ENCODE measurements at places on chromosomes 2 and 18.

- no peak overlapping the region for H3K27ac ChIP-seq
- peaks cover 26% of the 10 kb centered on the region for H3K4me1 ChIP-seq
- no peak overlapping the region for H3K4me3 ChIP-seq
- peaks cover 3% of the 10 kb centered on the region for H3K27me3 ChIP-seq
These were observed 4.0 kb upstream of the RTN4 start for GRCh38 chr2:55054106-55054875.

DNA sequence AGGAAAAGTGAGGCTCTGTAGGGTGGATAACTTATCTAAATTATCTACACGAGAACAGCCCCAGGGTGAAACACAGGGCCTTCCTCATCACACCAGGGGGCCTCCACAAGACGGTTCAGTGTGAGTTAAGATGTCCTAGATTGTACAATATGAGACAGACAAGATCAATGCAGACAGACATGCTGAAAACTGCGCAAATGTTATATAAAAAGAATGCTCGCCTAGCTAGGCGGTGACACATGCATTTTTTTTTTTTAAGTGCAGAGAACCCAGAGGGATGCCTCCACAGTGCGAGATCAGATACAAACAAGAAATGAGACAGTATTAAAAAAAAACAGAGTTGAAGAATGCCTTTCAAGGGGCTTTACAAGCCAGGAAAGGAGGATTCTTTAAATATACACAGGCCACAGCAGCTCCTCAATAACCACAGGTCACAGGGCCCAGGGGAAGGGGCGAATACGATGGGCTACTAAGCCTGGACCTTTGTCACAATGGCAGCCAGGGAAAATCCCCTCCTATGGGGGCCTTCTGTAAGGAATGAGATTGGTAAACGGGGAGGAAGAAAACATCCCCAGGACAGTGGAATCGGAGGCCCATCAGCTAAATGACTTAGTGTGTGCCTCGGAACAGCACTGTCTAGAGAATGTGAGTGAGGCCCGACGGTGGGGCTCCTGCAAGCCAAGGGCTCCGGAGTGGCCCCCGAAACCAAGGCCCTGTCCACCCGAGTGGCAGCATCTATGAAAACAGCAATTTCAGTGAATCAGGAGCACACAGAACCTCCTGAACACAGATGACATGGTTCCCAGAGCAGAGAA lies 48.9 kb downstream of the ADCY3 start:
- no peak overlapping the region for H3K4me3 ChIP-seq
- H3K27ac ChIP-seq, result no peak overlapping the region
- H3K27me3 ChIP-seq, result no peaks in the 10 kb centered on the region
- peaks cover 4% of the 10 kb centered on the region for H3K36me3 ChIP-seq
- H3K4me1 ChIP-seq, result peaks cover 27% of the 10 kb centered on the region
- DNase-seq, result no peak

GRCh38 chr2:176566961-176567360 lies 297.7 kb downstream of the MTX2 start:
- H3K27ac ChIP-seq, result no peak overlapping the region
- no peak for DNase-seq
- H3K4me3 ChIP-seq, result no peak overlapping the region
- peaks cover 9% of the 10 kb centered on the region for H3K4me1 ChIP-seq
- no peaks in the 10 kb centered on the region for H3K36me3 ChIP-seq

DNA sequence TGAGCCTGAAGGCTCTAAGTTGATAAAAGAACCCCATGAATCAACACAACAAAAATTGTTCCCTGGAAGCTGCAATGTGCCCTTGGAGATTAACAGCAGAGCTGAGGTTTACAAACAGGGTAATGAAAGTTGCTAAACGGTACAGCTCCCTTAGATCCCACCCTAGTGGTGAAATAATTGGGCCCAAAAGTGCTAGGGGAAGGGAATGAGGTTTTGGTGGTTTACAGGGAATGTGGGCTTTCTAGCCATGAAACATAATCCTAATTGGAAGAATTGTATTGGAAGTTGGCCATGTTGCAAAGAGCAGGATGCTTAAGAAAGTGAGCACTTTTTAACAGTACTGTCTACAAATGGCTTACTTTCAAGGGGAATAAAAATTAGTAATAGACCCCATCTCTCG lies 180.2 kb upstream of the SMIM21 start:
- H3K4me1 ChIP-seq, result peaks cover 6% of the 10 kb centered on the region
- H3K36me3 ChIP-seq, result no peaks in the 10 kb centered on the region
- no peaks in the 10 kb centered on the region for H3K27me3 ChIP-seq
- H3K27ac ChIP-seq, result no peak overlapping the region
- DNase-seq, result no peak

DNA sequence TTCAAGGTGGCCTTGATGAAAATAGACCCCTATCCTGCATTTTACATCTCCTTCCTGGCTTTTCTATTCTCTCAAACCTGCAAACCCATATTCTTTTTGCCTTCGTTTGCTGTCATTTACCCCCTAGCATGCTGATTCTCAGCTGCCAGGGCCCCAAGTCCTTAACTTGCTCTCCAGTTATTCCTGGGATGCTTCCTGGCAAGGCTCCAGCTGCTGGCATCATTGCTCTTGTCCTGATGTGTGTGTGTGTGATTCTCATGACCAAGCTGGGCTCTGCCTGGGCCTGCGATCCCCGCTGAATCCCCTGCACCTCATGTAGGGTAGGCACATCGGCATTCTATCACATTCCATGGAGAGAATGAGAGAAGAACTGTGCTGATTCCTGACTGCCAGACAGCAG lies 11.9 kb downstream of the NPAS2 start:
- H3K27me3 ChIP-seq, result no peaks in the 10 kb centered on the region
- no peak overlapping the region for H3K4me3 ChIP-seq
- H3K36me3 ChIP-seq, result peaks cover 2% of the 10 kb centered on the region
- H3K4me1 ChIP-seq, result no peaks in the 10 kb centered on the region
- no peak overlapping the region for H3K27ac ChIP-seq

DNA sequence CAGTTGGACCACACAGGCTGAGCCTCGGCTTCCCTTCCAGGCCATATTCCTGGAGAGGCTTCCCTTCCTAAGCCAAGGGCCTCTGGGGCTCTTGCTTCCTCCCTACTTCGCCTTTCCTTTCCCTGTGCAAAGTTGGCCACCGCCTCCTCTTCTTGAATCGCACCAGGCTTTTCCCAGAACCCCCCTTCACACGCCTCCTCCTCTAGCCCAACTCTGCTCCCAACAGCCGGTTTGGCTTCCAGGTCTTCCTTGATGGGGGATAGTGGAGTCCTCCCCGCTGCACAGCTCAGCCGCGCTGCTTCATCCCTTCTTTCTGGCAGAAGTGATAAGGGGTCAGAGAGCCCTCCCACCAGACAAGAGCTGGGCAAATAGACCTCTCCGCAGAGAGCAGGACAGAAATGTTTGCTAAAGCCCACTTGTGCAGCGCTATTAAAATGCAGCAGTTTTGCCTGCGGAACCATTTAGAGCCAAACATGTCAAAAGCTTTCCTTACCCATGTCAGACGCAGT lies 56.4 kb downstream of the SNORC start:
- H3K36me3 ChIP-seq, result no peaks in the 10 kb centered on the region
- peak overlapping the region; percentile 89 for H3K4me3 ChIP-seq
- H3K4me1 ChIP-seq, result peaks cover 8% of the 10 kb centered on the region
- H3K27me3 ChIP-seq, result peaks cover 82% of the 10 kb centered on the region
- H3K27ac ChIP-seq, result no peak overlapping the region
- no peak for DNase-seq

- H3K4me1 ChIP-seq, result peaks cover 7% of the 10 kb centered on the region
- H3K4me3 ChIP-seq, result peak overlapping the region; percentile 93
- H3K36me3 ChIP-seq, result peaks cover 2% of the 10 kb centered on the region
- DNase-seq, result peak; percentile 54
These were observed 124.1 kb downstream of the ANKRD30BL start for GRCh38 chr2:132037527-132038178.

DNA sequence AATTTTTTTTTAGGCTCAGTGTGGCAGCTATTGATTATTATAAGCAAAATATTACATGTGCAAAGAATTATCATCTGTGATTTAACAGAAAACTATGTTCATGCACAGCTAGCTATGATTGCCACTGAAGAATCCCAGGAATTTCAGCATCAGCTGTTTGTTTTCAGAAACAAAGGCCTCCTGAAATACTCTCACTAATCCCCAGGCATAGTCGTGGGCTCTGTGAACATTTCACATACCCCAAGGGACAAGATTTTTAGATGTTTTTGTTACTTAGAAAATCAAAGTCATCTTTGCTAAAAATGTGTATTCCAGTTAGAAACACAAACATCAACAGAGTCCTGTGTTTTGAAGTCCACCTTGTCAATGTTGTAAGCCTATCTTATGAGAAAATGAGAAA lies 156.1 kb downstream of the MYO1B start:
- H3K4me1 ChIP-seq, result peaks cover 21% of the 10 kb centered on the region
- no peak for DNase-seq
- no peak overlapping the region for H3K27ac ChIP-seq
- H3K36me3 ChIP-seq, result peaks cover 43% of the 10 kb centered on the region

DNA sequence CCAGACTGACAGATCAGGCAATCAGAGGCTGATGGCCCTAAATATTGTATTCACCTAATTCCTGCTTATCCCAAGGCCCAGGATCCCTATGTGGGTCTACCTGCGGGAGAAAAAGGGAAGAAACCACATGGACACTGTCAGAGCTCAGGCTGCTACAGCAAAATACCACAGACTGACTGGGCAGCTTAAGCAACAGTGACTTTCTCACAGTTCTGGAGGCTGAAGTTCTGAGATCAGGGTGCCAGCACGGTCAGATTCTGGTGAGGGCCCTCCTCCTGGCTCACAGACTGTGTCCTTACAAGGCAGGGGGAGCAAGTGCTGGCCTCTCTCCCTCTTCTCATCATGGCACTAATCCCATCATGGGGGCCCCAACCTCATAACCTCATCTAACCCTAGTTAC lies 181.7 kb downstream of the TMEM163 start:
- H3K27ac ChIP-seq, result no peak overlapping the region
- H3K4me3 ChIP-seq, result no peak overlapping the region
- no peaks in the 10 kb centered on the region for H3K27me3 ChIP-seq
- H3K4me1 ChIP-seq, result peaks cover 11% of the 10 kb centered on the region
- DNase-seq, result no peak

DNA sequence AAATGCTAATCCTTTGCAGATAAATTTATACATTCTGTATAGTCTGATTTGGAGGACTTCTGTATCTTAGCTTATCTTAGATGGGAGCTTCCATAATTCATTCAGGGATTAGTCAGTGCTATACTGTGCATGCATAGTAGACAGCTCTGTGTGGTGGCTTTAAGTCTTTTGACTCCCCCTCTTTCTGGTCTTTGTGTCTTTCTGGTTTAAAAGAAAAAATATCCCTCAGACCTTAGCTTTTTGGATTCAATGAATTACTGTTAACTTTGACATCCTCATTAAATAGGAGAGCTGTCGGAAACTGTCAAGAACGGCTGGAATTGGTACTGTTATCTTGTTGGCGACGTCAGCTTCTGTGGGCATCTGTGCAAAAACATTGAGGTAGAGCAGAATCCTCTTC lies 130.4 kb downstream of the SPTBN1 start:
- H3K36me3 ChIP-seq, result peaks cover 4% of the 10 kb centered on the region
- H3K4me1 ChIP-seq, result peaks cover 65% of the 10 kb centered on the region
- DNase-seq, result no peak
- no peak overlapping the region for H3K4me3 ChIP-seq

GRCh38 chr2:198322275-198322674 lies 517.9 kb downstream of the PLCL1 start:
- H3K36me3 ChIP-seq, result no peaks in the 10 kb centered on the region
- no peaks in the 10 kb centered on the region for H3K4me1 ChIP-seq
- H3K27ac ChIP-seq, result no peak overlapping the region
- no peak overlapping the region for H3K4me3 ChIP-seq

- H3K27ac ChIP-seq, result no peak overlapping the region
- no peaks in the 10 kb centered on the region for H3K27me3 ChIP-seq
- H3K4me3 ChIP-seq, result no peak overlapping the region
These were observed 69.7 kb downstream of the EIPR1 start for GRCh38 chr2:3307901-3308300.

GRCh38 chr18:616380-616995 lies 19.7 kb downstream of the CLUL1 start:
- H3K27ac ChIP-seq, result no peak overlapping the region
- no peaks in the 10 kb centered on the region for H3K27me3 ChIP-seq
- no peak for DNase-seq
- no peaks in the 10 kb centered on the region for H3K36me3 ChIP-seq

DNA sequence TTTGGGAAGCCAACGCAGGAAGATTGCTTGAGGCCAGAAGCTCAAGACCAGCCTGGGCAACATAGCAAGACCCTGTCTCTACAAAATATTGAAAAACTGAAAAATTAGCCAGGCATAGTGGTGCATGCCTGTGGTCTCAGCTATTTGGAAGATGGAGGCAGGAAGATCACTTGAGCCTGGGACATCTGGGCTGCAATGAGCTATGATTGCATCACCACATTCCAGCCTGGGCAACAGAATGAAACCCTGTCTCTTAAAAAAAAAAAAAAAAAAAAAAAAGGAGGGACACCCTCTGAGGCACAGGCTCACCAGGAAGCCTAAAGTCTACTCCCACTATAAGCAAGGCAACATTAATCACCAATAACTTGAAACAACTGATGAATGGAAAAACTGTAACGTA lies 151.1 kb downstream of the CCDC148 start:
- H3K4me3 ChIP-seq, result no peak overlapping the region
- no peaks in the 10 kb centered on the region for H3K4me1 ChIP-seq
- no peak for DNase-seq
- no peak overlapping the region for H3K27ac ChIP-seq
- H3K27me3 ChIP-seq, result no peaks in the 10 kb centered on the region

DNA sequence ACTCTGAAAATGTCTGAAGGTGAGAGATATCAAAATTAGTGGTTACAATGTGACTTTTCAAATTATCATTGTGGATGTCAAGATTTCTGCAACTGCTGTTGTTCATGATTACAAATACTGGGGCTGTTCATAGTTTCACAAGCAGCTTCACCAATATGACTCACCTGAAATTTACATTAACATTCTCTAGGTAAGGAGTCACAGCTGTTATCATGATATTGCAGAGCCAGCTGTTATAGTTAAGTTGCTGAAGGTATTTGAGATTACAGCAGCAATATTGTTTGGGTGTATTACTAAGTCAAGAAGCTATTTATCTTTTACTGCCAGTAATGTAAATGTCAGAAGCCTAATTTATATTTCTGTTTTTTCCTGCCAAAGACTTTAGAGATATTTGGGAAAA lies 140.0 kb downstream of the MC4R start:
- no peaks in the 10 kb centered on the region for H3K27me3 ChIP-seq
- H3K36me3 ChIP-seq, result no peaks in the 10 kb centered on the region
- H3K4me1 ChIP-seq, result no peaks in the 10 kb centered on the region

DNA sequence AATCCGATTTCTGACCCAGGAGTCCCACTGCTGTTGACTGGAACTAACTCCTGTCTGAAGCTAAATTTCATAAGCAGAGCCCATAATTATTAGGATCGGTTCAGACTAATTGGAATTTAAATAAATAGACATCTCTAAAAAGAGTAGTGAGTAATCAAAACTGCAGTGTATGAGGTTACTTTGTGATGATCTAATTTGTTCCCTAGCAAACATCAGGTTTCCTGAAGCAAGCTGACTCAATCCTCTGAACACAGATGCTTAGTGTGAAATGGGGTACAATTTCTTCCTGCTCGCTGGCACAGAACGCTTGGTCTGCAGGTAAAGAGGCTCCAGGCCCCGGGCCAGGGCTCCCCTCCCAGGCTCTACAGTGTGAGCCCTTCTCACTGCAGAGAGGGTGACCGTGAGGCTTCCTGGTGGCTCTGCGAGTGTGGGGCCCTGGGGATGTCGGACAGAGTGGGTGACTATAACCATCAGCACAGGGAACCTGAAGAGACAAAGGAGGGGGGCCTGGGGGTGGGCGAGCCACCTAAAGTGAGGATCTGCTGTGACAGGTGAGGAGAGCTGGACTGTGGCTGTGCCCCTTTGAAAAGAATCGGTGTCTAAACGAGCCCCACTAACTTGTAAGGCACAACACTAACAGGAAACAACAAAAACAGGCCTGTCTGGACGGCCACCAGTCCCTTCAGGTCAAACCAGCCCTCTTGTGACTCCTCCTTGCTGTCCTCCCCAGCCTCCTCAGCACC lies 20.2 kb downstream of the CHST10 start:
- H3K4me3 ChIP-seq, result no peak overlapping the region
- no peak for DNase-seq
- H3K27me3 ChIP-seq, result no peaks in the 10 kb centered on the region
- H3K4me1 ChIP-seq, result no peaks in the 10 kb centered on the region
